ENCODE measurements at places on chromosomes 16 and 17. TPM values are rescaled to one million over a fixed set of nuclear protein-coding genes. Genes with fewer than 3 reads are reported as not detected.

GIT1 gene
- total RNA-seq = 20.1 TPM

TNP2 gene
- total RNA-seq = not detected

ITGAD gene
- total RNA-seq = not detected

GPR179 gene
- total RNA-seq = under 0.01 TPM

PIRT gene
- not detected for total RNA-seq

SLC2A4 gene
- under 0.01 TPM for total RNA-seq

TNK1 gene
- 0.66 TPM for total RNA-seq

GPRC5B gene
- 4.5 TPM for total RNA-seq

KRT23 gene
- not detected for total RNA-seq

PCYT2 gene
- 31.6 TPM for total RNA-seq

NATD1 gene
- 9.2 TPM for total RNA-seq

SRCIN1 gene
- not detected for total RNA-seq

SULT1A4 gene
- total RNA-seq = 2.1 TPM

CCDC78 gene
- total RNA-seq = 1.8 TPM

NRN1L gene
- 0.17 TPM for total RNA-seq

MYH2 gene
- not detected for total RNA-seq

TNFRSF17 gene
- total RNA-seq = not detected

ASGR1 gene
- total RNA-seq = 0.66 TPM

RNF222 gene
- total RNA-seq = not detected

Data from fibroblast of lung (primary cell).